ENCODE measurements at places on chromosomes 5 and 9.
A peak's percentile ranks its signal among the peaks of the same experiment; 100 is the strongest.

DNA sequence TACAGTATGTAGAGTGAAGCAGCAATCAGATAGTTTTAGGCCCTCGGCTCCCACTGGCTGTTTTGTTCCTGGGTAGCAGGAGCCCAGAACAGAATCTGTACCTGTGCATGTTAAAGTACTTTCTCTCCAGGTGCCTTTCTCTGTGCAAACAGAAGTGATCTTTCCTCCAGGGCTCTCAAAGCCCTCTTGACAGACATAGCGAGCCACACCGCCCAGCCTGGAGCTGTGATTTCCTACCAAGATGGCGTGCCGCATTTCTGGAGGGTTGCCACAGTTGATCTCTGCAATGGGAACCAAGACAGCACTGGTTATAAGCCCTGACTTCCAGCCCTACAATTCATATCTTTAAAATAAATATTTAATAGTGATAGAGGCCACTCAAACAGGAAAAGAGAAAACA lies 50.9 kb downstream of the SUSD1 start:
- no peak for DNase-seq

GRCh38 chr9:137029058-137029936 lies 1.3 kb upstream of the ABCA2 start:
- peak; percentile 23 for DNase-seq

- no peak for DNase-seq
Observed at GRCh38 chr5:173281910-173282309, 46.3 kb downstream of the STC2 start.

GRCh38 chr5:113935453-113935852 lies 422.0 kb downstream of the YTHDC2 start:
- DNase-seq: no peak

- DNase-seq: peak; percentile 53
Observed at GRCh38 chr5:3010301-3010952, 258.9 kb upstream of the IRX2 start.

DNA sequence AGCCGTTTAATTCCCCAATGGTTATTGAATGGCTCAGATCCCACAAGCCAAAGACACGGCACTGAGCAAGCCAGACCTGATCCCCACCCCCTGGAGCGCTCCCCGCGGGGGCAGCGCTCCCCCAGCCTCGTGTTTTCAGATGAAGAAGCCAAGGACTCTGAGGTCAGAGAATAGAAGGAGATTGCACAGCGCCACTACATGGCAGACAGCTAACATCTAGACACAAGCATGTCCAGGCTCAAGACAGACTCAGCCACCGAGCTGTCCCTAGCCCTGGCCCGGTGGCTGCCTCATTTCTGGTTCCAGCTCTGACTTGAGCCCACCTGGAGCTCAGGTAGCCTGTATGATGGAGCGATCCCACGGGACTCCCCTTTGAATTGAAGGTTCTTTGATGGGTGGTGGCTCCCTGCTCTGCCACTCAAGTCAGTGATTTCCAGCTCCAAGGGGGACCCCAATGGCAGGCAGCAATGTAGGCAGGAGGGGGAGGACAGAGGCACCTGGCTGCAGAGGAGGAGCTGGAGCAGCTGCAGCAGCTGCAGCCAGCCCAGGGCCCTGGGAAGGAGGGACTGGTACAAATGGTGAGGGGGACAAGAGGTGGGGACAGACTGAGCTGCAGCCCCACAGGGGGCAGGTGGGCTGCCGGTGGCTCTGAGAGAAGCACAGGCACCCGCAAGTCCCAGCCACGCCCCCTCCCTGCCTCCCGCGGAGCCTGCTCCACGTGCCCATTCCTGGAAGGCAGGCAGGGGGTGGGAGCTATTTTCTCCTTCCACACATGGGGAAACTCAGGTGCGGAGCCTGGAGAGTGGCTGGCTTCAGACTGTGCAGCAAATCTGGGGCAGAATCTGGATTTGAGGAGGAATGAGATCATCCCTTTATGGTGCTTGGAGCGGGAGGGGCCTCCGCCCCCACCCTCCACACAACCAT lies 40.2 kb downstream of the NTNG2 start:
- no peak for DNase-seq

DNA sequence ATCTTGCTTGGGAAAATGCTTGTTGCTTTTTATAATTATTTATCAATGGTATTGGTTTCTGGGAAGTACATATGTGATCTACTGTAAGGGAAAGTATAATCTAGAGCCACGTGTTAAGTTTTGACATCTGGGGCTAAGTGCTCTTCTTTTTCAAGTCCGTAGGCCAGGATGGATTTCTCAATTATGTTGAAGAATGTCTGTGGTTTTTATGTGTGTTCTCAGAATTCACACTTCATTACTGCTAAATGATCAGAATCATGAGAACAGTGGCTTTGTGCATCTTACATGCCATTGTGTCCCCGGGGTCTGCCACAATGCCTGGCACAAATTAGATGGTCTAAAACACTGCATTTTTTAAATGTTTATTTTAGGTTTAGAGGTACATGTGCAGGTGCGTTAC lies 14.5 kb upstream of the AUH start:
- DNase-seq: no peak

GRCh38 chr5:67925511-67925910 lies 290.0 kb upstream of the PIK3R1 start:
- no peak for DNase-seq
